ENCODE measurements at places on chromosomes 5 and 9.

GRCh38 chr5:163730206-163730756, 224.9 kb downstream of the MAT2B start:
- DNase-seq = no peak

DNA sequence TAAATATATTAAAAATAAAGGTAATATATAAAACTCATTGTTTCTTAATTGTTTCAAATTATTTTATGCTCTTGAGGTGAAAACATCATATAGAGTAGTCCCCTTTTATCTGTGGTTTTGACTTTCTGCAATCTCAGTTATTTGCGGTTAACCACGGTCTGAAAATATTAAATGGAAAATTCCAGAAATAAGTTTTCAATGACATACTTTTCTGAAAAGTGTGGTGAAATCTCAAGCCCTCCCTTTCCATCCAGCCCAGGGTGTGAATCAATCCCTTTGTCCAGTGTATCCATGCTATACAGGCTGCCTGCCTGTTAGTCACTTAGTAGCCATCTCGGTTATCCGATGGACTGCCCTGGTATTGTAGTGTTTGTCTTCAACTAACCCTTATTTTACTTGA, 546.7 kb upstream of the DMAC1 start:
- DNase-seq = no peak

GRCh38 chr9:20940447-20941173, 90.8 kb downstream of the HACD4 start:
- no peak for DNase-seq

DNA sequence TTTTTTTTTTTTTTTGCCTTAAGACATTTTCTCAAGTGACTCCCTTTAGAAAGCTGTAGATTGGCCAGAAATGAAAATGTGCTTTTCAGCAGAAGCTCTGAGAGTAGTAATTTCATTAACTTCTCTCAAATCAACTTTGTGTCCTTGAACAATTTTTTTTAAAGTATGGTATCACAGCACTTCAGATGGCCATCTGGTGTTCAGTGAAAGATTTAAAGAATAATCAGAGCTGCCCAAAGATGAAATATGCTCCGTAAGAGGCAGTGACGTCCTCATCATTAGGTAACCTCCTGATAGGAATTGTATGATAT, 43.0 kb upstream of the PCAT7 start:
- no peak for DNase-seq

DNA sequence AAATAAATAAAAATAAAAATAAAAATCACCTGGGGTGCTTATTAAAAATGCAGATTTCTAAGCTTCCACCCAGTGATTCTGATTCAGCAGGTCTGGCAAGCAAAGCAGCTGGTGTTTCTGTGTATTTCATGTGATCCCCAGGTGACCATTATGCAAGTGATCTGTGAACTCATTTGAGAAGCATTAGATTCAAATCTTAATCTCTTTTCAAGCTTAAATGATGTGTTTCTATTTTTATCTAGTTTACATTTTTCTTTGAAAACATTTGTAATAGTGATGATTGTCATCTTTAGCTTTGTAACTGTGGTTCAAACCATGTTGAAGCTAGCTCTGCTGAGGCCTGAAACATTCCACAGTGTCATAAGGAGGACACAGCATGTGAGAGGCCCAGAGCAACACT, 804.8 kb upstream of the ZNF608 start:
- no peak for DNase-seq

- DNase-seq = no peak
These were observed 21.0 kb downstream of the PSD2 start for GRCh38 chr5:139816566-139816965.

DNA sequence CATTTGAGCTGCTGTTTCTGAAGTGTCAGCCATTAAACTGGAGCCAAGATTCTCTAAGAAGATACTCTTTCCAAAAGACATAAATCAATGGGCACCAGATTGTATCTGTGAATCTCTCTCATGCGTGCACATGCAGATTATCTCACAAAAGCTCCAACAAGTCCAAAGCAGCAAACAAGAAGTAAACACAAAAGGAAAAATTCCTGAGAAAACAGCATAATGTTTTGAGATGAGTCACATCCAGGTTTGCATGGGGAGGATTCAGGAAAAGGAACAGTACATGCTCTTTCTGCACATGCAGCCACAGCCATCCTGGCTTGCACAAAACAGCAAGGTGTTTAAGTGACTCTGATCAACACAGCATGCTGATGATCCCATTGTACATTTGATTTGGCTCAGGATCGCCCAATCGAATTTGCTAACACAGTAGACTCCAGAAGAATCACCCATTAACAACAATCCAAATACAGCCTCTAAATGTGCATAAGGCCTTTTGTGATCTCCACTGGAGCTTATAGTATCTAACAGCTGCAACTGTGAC, 143.1 kb downstream of the ELAVL2 start:
- no peak for DNase-seq

DNA sequence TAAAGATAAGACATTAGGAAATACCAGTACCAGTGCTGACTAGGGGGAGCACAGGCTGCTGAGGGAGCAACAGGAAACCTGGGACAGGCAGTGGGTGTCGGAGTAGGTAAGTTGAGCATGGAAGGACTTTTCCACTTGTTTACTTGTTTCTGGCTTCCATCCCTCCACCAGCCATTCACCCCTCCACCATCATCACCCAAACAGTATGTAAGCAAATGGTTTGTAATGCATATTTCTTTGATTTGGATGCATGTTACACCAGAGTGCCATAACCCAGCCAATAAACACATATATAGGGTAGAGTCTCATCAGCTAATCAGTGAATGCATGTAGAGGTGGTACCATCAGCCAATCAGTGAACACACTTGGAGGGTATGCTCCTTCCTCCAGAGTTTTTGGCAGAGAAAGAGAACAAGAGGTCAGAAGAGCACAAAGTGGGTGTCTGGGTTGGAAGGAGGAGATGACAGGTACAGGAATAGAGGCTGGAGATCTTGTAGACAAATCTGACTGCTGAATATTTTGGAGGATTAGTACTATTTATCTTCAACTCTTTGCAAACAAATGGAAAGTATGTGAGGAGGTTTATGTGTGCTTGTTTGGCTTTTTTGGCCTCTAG, 37.7 kb upstream of the PDE8B start:
- no peak for DNase-seq
